ENCODE measurements at places on chromosomes 7 and 10.

DNA sequence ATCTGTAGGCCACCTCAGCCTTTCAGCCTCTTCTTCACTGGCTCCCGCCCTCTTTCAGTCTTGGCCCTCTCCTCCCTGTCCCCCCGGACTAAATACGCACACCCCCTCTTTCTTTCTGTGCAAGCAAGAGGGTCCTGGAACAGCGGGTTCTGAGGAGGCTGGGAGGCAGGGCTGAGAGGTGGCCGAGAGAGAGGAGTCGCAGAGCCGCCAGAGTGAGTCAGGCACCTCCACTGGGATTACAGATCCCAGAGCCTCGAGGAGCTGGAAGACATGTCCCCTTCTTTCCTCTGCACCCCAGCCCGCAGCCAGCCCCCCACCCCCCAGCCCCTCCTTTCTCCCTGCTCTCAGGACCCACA lies 182 bp downstream of the CCDC136 start:
- DNase-seq, result no peak

GRCh38 chr10:33566426-33566825 lies 232.0 kb upstream of the NRP1 start:
- DNase-seq, result no peak

DNA sequence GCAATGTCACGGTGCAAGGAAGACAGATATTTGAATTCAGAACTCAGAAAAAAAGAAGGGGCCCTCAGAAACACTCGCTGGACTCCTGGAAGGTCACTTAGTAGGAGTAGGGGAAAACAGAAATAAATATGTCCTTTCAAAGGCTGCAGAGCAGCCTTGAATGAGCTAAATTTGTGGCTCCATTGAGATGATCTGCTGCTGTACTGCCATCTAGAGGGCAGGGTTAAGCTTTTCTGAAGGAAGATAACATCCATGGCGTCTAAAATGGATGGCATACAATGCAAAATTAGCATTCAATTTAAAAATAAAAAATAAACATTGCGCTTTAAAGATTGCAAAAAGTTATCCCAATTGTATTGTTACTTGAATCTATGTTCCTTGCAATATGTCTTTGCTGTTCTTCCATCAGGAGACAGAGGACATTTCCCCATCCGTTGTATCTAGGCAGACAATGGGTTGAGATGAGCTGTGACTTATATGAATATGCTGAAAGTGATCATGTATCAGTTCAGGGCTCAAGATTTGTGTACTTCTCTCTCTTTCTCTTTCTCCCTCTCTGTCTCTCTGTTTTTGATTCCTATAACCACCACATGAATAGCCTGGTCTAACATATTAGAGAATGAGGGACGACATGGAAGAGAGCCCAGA lies 642.2 kb downstream of the SH2D4B start:
- DNase-seq, result peak; percentile 21

DNA sequence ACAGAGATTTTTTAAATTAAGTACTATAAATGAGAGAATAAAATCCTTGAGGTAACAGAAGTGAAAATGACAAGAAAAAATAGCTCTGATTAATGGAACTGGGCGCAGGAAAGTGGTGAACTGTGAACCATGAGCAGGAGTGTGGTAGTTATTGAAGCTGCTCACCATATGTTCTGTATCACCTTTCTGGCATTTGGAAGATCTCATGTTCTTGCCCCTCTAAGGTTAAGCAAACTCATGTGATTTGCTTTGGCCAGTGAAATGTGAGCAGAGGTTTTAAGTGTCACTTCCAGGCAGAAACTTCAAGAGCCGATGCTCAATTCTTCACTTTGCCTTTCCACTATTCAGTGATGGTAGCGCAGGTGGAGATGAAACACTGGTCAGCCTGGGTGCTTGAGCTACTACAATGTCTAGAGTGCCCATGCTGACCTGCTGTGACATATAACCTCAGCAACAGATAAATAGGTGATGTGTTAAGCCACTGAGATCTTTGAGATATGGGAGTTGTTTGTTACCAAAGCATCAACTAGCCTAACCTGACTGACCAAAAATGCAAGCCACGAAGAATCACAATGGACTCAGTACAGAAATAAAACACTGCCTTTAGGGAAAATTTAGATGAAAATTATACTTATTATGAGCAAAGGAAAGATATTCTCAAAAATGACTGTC lies 18.4 kb downstream of the MTPAP start:
- no peak for DNase-seq

GRCh38 chr7:149854611-149855360 lies 16.6 kb downstream of the ZNF862 start:
- DNase-seq, result peak; percentile 98

DNA sequence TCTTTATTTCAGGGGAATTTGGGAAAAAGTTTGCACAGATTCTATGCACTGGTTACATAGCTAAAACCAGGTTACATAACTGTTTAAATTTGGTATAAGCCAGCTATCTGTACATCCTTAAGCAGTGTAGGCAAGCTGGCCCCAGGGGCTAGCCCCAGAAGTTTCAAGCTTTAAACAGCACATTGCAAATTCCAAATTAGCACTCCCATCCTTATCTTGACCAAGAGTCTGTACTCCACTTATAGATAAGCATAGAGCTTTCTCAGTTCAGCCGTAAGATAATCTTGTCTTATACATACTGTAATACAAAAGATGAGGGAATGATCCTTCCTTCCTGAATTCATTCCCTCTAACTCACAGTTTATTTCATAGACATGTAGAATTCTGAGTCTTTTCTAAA lies 109.3 kb downstream of the SPAG6 start:
- no peak for DNase-seq

- no peak for DNase-seq
Observed at GRCh38 chr7:151601521-151602305, 82.0 kb upstream of the RHEB start.

DNA sequence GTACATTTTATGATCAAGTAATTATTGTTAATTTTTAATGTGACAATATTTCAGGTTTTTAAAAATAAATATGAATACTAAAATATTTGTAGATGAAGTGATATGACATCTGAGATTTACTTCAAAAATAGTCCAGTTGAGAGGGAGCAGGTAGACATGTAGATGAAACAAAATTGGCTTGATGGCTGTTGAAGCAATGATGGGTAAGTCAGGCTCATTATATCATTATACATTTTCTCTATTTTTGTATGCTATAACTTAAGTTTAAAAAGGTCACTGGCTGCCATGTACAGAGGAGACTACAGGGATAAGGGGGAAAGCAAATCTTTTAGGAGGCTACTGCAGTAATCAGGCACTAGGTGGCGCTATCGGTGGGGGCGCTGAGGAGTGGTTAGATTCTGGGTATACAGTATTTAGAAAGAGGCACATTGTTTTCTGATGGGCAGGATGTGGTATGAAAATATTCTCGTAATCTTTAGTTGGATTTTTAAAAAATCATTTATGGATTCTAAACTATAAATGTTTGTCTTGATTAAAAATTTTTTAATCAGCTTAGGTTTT lies 189.8 kb upstream of the IMMP2L start:
- peak; percentile 42 for DNase-seq

DNA sequence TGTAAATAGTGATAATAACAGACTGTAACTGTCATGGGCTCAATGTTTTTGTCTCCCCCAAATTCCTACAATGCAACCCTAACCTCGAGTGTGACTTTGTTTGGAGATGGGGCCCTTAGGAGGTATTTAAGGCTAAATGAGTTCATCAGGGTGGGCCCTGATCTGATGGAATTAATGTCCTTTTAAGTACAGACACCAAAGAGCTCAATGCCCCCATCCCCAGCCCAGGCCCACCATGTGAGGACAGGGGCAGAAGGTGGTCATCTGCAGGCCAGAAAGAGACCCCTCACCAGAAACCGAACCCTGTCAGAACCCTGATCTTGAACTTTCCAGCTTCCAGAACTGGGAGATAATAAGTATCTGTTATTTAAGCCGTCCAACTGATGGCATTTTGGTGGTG lies 83.2 kb downstream of the PIP4K2A start:
- DNase-seq, result no peak

DNA sequence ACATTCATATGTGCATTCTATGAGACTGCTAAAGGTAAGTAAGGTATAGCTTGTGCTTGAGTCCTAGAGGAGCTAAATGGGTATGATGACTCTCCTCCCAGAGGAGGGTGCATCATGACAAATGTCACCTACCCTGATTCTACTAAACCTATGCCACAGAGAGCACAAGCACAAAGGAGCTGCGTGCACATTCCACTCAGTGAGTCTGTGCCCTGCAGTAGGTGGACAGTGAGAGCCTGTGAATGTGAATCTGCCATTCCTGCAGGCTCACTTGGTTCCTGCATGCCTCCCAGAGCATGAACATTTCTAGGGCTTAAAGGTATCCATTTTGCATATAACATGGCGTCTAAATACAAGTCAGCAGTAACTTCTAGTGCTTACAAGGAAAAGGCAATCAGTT lies 46.8 kb downstream of the PRKAR2B start:
- no peak for DNase-seq

- no peak for DNase-seq
Observed at GRCh38 chr7:44277391-44277790, 48.0 kb downstream of the CAMK2B start.

GRCh38 chr7:2904202-2904601 lies 60.1 kb upstream of the GNA12 start:
- DNase-seq, result peak; percentile 60

DNA sequence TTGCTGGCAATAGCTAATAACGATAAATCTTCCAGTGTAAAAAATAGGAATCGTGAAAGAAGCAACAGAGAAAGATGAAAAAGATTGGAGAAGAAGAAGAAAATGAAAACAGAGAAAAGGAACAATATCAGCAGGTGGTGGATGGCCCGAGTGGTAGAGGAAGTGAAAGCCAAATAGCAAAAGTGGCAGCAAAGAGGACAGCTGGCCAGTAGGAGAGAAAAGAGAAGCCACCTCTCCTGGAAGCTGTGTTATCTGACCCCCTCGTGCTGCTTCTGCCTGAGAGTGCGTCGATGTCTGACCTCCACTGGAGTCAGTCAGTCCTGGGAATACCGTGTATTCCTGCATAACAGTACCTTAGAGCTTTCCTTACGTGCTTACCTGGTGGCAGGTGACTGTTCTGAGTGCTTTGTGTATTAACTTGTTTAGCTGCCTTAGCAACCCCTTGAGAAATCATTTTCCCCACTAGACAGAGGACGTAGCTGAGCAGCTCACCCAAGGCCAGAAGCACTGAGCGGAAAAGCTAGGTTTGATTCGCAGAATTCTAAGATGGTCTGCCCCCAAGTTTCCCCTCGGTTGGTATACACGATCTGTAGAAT lies 88.3 kb downstream of the CHN2 start:
- peak; percentile 72 for DNase-seq

- no peak for DNase-seq
Observed at GRCh38 chr7:151864081-151864480, 12.8 kb downstream of the PRKAG2 start.

DNA sequence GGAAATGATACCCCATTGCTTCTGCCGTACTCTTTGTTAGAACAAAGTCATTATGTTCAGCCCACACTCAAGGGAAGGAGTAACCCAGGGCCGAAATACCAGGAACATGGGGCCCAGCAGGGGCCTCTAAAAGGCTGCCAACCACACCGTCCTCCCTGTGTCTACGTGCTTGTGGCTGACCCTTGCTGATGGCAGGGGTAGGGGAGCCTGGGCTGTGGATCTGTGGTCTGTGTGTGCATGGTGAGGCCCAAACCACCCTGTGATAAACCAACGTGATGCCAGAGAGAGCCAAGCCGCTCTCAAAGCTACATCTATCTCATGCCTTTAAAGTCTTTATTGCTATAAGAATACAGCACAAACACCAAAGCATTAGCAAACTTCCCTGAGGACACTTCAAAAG lies 159.2 kb downstream of the CCDC3 start:
- DNase-seq, result no peak

DNA sequence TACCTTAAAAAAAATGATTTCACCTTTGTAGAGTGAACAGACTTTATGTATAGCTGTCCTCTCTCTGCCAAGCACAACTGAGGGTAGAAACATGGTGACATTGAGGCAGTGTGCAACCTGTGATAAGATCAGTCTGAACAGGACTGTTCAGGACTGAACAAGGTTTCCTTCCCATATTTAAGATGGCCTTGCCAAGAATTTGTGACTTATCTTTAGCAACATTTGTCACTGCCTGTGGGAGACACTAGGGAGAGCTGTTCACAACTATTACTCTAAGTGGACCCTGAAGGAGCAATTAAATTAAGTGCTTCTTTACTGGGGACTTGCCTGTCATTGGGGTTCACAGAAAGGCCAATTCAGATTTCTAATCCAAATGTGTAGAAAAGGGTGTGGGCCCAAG lies 6.7 kb downstream of the OR13A1 start:
- DNase-seq, result no peak

Data from NCI-H1417 (cell line).